ENCODE measurements at places on chromosomes 1 and 21. TPM values are rescaled to one million over a fixed set of nuclear protein-coding genes. Genes with fewer than 3 reads are reported as not detected.

GRCh38 chr1:151668090-151668489 is 48.5 kb downstream of the CELF3 start:
- no peak overlapping the region for H3K27ac ChIP-seq
- 0 out of 2 replicates have a peak, but pooled peaks cover 4% of the 10 kb centered on the region for H3K4me1 ChIP-seq
- H3K27me3 ChIP-seq = no peaks in the 10 kb centered on the region

DNA sequence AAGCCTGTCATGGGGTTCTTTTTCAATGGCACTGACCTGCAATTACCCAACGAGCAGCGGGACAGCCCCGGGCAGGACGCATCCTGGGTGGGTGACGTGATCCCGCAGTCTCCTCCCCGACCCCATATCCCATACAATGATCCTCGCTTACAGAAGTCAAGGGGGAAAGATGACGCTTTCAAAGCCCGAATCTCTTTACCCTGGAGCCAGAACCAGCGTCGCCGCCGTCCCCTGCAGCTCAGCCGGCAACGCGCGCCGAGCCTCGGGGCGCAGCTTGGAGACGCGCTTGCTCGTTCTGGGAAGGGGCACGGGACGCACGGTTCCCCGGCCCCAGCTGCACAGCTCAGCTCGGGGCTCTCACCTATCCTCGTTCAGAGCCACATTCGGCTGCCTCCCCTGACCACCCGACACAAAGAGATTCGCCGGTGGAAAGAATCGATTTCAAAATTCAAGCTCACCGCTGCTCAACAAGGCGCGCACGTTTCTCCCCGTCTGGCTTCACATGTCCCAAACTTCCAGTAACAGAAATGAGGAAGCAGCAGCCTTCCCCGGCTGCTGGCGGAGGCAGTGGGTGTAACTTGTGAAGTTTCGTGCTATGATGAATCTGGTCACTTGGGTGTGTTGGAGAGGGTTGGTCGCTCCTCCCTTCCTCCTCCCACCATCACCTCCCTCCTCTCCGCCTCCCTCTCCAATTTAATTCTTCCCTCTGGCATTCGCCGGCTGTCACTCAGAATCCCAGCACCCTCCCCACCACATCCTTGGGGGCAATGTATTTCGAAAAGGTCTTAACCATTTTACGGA is at the start of gene TIAM1:
Gene TIAM1, minus strand, starts transcription at position 582 of the 801 bp plus-strand sequence. CDS start 77,289 bp downstream, outside the sequence.
- peak within 1 kb of the TSS; percentile 62 for H3K27ac ChIP-seq
- H3K27me3 ChIP-seq = no peaks in the 10 kb centered on the region
- H3K4me1 ChIP-seq = peaks cover 6% of the 10 kb centered on the region
- peak within 1 kb of the TSS; percentile 86 for H3K4me3 ChIP-seq
- DNase-seq = peak; percentile 89

DNA sequence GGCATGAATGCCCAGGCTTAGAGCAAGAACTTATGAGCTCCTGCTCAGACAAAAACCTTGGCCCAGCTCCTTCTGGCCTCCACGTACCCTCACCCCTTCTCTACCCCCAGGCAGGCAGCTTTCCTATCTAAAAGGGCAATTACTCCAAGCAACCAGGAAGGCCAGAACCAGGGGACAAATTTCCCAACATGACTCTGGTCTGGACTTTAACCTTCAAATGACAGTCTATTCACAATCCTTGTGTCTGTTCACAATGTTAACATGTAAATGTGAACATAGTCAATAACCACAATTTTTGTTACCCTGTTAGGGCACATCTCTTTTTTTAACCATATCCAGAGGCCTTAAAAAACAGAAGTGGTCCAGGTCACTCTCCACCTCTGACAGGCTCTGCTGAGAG is 64.4 kb upstream of the LAPTM5 start:
- peaks cover 11% of the 10 kb centered on the region for H3K4me1 ChIP-seq
- H3K4me3 ChIP-seq = no peak overlapping the region
- no peaks in the 10 kb centered on the region for H3K27me3 ChIP-seq
- no peaks in the 10 kb centered on the region for H3K36me3 ChIP-seq

- peak; percentile 61 for DNase-seq
- peaks cover 8% of the 10 kb centered on the region for H3K4me1 ChIP-seq
- H3K36me3 ChIP-seq = no peaks in the 10 kb centered on the region
- H3K27ac ChIP-seq = peak overlapping the region; percentile 18
- H3K27me3 ChIP-seq = no peaks in the 10 kb centered on the region
- no peak overlapping the region for H3K4me3 ChIP-seq
These were observed 14.5 kb upstream of the CBR3 start for GRCh38 chr21:36120304-36120888.

DNA sequence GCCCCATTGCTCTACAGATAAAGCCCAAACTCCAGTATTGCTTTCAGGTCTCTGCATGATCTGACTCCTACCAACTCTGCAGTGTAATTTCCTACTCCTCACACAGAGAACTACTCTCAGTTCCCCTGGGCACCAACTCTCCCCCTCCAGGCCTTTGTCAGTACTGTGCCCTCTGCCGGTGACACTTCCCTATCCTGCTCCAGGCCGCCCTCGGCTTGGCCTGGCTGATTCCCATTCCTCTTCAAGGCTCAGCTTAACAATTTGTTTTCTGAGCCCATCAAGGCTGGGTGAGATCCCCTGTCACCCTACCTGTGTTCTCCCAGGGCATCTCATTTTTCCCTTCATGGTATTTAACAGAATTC is 2.6 kb downstream of the SLAMF8 start:
- peaks cover 8% of the 10 kb centered on the region for H3K4me1 ChIP-seq
- H3K4me3 ChIP-seq = no peak overlapping the region
- H3K27ac ChIP-seq = no peak overlapping the region
- no peak for DNase-seq

DNA sequence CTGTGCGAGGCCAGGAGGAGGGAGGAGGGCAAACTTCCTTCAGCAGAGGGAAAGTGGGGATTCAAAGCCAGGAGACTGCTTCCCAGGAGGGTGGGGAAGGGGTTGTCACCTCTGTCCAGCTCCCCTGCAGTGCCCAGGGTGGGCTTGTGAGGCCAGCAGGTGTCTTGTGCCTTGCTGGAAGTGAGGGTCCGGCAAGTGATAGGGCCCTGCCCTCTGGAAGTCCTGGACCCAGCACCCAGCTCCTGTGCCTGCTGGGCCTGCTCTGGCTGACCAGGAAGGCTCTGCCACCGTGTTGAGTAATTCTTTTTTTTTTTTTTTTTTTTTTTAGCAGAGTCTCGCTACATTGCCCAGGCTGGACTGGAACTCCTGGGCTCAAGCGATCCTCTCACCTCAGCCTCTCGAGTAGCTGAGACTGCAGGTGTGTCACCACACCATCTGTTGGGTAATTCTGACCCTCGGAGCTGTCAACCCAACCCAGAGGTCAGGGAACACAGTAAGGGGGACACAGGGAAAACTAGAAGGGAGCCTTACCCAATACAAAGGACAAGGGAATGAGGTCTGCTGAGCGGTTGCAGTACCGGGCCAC is 1.0 kb downstream of the BEST4 start:
- H3K36me3 ChIP-seq = no peaks in the 10 kb centered on the region
- peak; percentile 23 for DNase-seq
- no peak overlapping the region for H3K27ac ChIP-seq
- no peaks in the 10 kb centered on the region for H3K4me1 ChIP-seq
- H3K4me3 ChIP-seq = no peak overlapping the region

- H3K27me3 ChIP-seq = no peaks in the 10 kb centered on the region
- H3K4me3 ChIP-seq = no peak overlapping the region
- no peaks in the 10 kb centered on the region for H3K36me3 ChIP-seq
These were observed 145.7 kb upstream of the TMEM51 start for GRCh38 chr1:15007842-15008241.

DNA sequence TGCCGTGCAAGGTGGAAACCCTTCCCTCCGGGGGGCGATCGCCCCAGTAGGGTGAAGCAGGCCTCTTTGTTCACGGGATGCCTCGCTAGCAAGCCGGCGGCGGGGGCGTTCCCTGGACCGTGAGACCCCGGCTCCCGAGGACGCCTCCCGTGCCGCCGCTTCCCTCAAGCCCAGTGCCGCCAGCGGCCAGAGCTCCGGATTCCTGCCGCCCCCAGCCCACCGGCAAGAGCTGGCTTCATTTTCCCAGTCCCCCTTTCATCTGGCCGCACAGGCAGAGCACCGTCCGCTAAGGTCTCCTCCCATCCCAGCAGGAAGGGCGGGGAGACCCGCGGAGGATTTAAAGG is 16.3 kb downstream of the IER5 start:
- H3K4me3 ChIP-seq = peak overlapping the region; percentile 97
- no peaks in the 10 kb centered on the region for H3K27me3 ChIP-seq
- peak; percentile 71 for DNase-seq
- H3K36me3 ChIP-seq = no peaks in the 10 kb centered on the region
- H3K27ac ChIP-seq = peak overlapping the region; percentile 44

- H3K4me1 ChIP-seq = no peaks in the 10 kb centered on the region
- no peak for DNase-seq
- 0 out of 2 replicates have a peak, but pooled peaks cover 2% of the 10 kb centered on the region for H3K36me3 ChIP-seq
- no peaks in the 10 kb centered on the region for H3K27me3 ChIP-seq
- H3K4me3 ChIP-seq = peak overlapping the region; percentile 95
These were observed 441 bp downstream of the PPT1 start for GRCh38 chr1:40096646-40096976.

DNA sequence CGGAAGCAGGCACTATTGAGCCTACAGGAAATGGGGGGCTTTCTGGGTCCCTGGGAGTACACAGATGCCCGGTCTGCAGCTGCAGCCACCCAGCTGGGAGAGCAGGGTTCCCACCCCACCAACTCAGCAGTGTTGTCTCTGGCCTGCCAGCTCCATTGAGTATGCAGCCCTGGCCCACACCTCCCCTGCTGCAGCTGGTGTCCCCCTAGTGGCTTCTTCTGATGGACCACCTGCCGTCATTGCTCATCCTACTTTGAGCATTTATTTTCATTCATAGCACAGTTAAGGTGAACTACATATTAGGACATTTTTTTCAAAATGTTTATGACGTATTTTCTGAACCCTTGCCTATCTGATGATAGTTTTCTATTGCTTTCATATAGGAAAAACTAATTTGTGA is 189.8 kb upstream of the LYPLAL1 start:
- no peak overlapping the region for H3K4me3 ChIP-seq
- DNase-seq = peak; percentile 3
- H3K36me3 ChIP-seq = no peaks in the 10 kb centered on the region
- no peak overlapping the region for H3K27ac ChIP-seq
- H3K4me1 ChIP-seq = no peaks in the 10 kb centered on the region

GRCh38 chr1:166307261-166308188 is 140.7 kb upstream of the FAM78B start:
- DNase-seq = no peak
- no peak overlapping the region for H3K27ac ChIP-seq
- no peaks in the 10 kb centered on the region for H3K27me3 ChIP-seq
- no peak overlapping the region for H3K4me3 ChIP-seq

C8B gene
- not detected for total RNA-seq

BRDT gene
- total RNA-seq = not detected

C1orf146 gene
- not detected for total RNA-seq

KNCN gene
- total RNA-seq = not detected
